ENCODE measurements at places on chromosomes 2 and 18.
A peak's percentile ranks its signal among the peaks of the same experiment; 100 is the strongest.

- DNase-seq: no peak
Observed at GRCh38 chr2:240895656-240896388, at the start of gene MAB21L4. TSS of gene MAB21L4 (minus strand) at chr2:240896156. CDS start at chr2:240895997, 159 bp downstream.

DNA sequence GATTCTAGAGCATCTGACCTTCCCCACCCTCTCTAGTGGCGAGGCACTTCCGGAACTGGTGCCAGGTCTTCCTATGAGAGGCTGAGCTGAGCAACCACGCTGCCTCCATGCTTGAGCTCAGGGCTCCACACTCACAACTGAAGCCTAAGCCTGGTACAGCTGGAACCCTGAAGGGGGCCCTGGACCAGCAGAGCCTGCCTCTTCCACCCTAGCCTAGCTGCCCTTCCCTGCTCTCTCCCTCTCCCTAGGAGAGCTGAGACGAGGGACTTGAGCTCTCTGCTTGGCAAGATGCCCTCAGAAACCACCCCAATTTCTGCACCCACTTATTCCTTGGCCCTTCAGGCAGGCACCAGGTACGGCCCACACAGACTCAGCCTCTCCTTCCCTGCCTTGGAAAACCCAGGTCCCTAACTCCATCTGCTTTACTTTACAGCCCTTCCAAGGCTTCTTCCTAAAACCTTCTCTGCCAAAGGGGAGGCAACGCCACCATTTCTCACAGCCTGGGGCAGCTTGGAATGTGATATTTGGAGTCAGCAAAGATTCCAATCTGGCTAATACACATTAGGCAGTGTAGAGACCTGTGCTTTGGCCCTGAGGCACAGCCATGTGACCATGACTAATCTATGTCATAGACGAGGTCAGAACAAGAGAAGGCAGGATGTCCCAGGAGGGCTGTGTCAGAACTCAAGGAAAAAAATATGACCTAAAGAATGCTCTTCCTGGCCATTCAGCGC lies 18.8 kb downstream of the COX7A2L start:
- DNase-seq: no peak

DNA sequence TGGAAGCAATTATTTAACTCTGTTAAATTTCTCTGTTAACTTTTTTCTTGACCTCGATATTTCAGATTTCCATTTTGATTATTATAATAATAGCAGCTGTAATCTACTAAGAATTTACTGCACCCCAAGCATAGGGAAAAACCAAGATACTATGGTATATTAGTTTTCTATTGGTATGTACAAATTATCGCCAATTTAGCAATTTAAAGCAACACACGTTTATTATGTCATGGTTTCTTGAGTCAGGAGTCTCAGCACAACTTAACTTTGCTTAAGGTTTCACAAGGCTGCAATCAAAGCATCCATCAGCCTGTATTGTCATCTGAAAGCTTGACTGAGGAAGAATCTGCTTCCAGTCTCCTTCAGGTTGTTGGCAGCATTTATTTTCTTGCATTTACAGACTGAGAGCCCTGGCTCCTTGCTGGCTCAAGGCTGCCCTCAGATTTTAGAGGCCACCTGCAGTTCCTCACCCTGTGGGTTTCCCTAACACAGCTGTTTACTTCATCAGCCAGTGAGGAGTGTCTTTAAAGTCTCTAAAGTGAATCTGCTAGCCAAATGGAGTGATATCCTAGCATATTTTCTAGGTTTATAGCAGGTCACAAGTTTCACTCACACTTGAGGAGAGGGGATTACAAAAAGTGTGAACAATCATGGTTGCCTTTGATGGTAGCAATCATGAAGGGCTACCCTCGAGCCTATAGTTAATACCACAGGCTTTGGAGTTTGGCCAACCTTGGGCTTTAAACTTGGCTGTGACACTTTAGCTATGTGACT lies 4.4 kb upstream of the VPS54 start:
- no peak for DNase-seq

GRCh38 chr2:111702119-111702803 lies 181.7 kb downstream of the ANAPC1 start:
- peak; percentile 66 for DNase-seq

GRCh38 chr2:208363485-208363884 lies 43.1 kb upstream of the PTH2R start:
- no peak for DNase-seq

DNA sequence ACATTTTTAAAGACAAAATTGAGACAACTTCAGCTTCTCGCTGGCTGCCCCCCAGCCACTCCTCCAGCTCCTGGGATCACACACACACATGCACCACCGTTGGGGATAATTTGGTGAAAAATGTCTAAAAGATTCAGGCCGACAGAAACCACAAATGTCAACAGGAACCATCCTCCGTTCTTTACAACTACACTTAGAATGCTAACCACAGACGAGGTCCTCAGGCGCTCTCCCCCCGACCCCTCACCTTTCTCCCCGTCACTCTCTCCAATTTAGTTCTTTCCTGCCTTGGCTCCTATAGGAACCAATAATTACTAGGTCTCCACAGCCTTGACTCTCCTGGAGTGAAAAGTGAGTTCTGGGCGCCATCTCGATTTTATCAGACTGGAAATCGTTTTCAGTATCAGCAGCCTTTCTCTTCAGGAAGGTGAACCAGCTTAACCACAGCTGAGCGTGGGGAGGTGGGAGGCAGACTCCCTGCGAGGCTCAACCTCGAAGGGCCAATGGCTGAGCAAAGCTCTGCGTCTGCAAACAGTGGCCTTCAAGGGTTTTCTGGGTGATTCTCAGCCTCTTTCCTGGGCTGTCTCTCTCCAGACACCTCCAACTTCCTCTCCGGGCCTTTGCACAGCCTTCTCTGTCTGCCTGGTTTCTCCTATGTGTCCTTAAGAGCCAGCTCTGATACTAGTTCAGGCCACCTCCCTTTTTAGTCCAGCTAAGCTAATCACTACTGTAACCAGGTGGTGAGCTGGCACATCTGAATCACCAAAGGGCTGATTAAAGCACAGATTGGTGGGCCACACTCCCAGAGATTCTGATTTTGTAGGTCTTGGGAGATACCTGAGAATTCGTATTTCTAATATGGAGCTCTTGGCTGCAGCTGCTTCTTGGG lies 115.7 kb upstream of the COPS8 start:
- no peak for DNase-seq

- DNase-seq: no peak
Observed at GRCh38 chr2:226580403-226580802, 219.2 kb downstream of the IRS1 start.

- DNase-seq: no peak
Observed at GRCh38 chr18:3716116-3716660, 266.2 kb downstream of the TGIF1 start.

DNA sequence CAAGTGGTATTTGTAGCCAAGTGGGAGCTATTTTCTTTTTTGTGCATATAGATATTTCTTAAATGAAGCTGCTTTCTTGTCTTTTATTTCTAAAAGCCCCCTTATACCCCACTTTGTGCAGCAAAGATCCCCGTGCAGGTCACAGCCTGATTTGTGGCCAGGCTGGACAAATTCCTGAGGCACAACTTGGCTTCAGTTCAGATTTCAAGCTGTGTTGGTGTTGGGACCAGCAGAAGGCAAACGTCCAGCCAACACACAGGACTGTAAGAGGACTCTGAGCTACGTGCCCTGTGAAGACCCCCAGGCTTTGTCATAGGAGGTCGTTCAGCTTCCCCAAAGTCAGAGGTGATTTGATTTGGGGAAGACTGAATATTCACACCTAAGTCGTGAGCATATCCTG lies 21.9 kb downstream of the FOSL2 start:
- no peak for DNase-seq

DNA sequence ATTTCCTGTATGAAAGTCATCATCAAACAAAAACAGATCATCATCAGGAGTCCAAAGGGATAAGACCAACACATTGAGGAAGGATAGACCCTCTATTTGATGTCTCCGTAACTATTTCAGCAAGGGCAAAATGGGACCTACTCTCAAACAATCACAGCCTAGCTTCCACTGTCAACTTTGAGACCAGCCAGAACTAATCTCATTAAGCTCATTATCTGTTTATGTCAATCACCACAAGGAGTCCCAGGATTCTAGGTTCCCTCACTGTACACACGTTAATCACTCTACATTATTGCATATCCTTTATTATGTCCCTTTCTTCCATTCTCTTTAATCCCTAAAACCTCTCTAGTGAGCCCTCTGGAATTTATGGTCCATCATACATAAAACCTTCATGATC lies 370.3 kb upstream of the LINC00305 start:
- DNase-seq: no peak

- DNase-seq: no peak
Observed at GRCh38 chr18:21255211-21255610, 13.2 kb downstream of the GREB1L start.

DNA sequence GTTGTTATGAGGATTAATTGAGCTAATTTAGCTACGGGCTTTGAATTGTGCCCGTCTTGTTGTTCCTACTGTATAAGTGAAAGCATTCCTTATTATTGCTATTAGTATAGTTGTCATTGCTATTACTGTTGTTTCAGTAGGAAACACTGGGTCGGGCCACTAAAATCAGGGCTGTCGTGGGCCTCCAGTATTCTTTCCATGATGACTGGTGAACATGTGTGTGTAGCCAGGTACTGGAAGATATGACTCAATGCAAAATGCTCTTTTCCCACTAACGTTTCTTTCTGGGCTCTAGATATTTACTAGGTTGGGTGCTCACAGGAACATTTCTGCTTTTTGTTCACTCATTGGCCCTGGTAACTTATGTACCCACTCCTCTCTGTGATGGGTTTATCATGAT lies 4.9 kb downstream of the TTL start:
- no peak for DNase-seq

DNA sequence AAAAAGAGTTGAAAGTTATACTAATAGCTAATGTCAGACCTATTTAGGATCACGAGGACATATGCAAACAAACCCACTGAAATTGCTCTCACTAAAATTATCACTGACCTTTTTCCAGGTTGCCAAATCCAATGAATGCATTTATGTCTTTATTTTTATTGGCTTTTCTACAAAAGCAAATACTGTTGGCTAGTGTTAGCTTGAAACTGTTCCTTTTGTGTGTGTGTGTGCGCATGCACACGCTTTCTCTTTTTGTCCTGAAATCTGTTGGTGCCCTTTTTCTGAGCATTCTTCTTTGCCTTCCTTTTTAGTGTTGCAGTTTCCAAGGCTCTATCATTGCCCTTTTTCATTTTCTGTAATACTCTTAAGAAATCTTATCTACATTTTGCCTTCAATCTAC lies 1269.2 kb downstream of the LRP1B start:
- no peak for DNase-seq

- peak; percentile 88 for DNase-seq
Observed at GRCh38 chr2:197804049-197804757, at the start of gene PLCL1. TSS of gene PLCL1 (plus strand) at chr2:197804593.

DNA sequence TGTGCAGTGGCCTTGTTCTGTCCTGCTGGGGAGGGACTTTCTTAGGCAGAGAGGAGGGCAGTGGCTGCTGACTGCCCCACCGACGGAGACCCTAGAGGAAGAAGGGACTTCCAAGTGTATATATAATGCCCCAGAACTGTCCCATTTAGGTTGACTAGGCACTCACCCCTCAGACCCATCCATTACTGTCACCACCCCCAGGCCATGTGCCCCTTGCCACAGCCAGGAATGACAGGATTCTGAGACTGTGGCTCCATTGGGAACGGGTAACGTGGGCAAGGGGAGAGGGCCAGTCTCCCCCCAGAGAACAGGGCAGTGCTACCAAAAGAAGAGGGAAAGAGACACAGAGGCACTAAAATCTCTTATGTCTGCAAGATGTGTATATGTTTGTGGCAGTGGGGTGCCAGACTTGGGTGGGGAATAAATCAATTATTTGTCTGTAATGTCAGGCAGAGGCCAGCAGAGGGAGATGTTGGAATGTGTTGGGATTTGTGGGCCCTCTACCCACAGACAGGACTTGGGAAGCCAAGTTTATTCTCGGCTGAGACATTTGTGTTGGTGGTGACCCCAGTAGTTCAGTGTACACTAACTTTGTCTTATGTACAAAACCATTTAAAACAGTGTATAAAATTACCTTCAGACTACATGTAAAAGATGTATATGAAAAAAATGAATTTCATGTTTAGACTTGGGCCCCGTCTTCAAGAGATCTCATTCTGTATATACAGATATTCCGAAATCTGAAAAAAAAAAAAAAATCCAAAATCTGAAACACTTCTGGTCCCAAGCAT lies 24.0 kb upstream of the TMEM37 start:
- peak; percentile 56 for DNase-seq

- no peak for DNase-seq
Observed at GRCh38 chr2:88172882-88173281, 2.7 kb downstream of the THNSL2 start.

- no peak for DNase-seq
Observed at GRCh38 chr2:106267997-106268396, 73.9 kb upstream of the UXS1 start.

DNA sequence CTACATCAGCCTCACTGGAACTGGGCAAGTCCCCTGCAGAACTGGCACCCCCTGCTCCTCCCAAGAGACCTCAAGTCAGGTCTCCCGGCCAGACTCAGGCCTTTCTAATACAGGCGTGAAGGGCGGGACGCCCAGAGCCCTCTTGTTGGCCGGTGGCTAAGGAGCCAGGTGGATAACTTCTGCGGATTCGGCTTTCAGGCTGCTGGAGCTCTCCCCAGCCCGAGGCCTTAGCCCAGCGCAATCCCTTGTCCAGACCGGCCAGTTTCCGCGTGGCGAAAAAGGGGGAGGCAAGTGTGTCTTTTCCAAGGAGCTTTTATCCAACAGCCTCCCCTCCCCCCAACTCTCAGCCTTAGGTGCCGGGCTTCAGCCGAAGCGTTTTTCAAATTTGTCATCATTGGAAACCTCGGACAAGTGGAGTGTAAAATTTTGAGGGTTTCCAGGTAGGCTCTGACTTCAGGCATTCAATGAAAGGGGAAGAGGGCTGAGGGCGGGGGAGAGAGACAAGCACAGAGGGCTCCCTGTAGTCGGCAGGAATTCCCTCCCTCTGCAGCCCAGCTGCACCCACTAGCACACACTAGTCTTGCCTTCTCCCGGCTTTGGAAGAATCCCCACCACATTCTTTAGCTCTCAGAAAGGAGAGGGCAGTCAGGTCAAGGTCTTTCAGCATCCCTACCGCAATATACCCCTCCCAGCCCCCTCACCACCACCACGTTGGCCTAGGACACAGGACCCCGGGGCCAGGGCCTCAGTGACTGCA lies 9.5 kb upstream of the SATB2 start:
- no peak for DNase-seq

- DNase-seq: no peak
Observed at GRCh38 chr2:241350878-241351639, 5.0 kb upstream of the FARP2 start.

DNA sequence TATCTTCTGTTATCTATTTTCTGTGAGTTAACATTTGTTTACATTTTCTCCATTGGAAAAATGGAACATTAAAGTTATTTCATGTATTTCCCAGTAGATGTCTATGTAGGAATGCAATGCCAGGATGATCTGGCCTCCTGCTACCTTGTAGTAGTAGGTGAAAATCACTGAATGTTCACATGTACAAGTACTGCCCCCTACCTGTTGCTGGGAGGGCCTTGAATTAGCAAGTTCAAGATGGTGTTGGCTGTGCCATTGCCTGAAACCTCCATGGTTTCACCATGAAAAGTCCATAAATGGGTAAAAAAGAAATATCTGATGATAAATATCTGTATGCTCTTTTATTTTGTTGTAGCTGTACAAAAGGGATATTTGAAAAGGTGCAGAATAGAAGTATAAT lies 30.7 kb downstream of the XRCC5 start:
- DNase-seq: no peak

All from activated CD8-positive, alpha-beta memory T cell treated with anti-CD3 and anti-CD28 coated beads, Interleukin-2, amount 50 U/mL, for 48 hours (primary cell).